ENCODE measurements at places on chromosomes 2 and 18.

DNA sequence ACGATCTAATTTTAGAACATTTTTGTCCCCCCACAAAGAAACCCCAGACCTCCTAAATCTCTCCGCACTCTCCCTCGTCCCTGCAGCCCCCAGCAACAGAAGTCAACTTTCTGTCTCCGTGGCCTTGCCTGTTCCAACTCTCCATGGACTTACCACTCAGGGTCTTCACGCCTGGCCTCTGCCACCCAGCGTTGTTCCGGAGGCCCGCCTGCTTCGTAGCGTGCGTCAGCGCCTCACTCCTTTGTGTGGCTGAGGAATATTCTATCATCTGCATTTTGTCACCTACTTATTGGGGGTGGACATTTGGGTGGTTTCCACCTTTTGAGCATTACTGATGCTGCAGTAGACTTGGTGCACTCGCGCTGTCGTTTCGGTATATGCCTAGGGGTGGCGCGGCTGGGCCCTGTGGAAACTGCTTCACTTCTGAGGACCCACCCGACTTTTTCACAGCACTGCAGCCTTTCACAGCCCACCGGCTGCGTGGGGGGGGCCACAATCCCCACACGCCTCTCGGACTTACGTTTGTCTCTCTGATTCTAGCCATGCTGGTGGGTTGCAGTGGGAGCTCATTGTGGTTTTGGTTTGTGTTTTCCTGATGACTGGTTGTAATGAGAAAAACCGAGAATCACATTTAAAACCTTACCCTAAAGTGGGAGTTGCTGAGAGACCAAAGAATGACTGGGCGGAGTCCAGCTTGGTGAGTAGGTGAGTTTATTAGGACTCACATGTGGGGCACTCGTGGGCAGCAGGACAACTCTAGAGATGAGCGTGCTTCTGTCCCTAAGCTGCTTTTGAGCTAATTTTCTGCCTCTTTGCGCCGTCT lies 1.4 kb upstream of the HSBP1L1 start:
- H3K27ac ChIP-seq = peak overlapping the region; percentile 84
- H3K36me3 ChIP-seq = no peaks in the 10 kb centered on the region
- peak overlapping the region; percentile 52 for H3K4me3 ChIP-seq
- H3K27me3 ChIP-seq = peaks cover 4% of the 10 kb centered on the region

DNA sequence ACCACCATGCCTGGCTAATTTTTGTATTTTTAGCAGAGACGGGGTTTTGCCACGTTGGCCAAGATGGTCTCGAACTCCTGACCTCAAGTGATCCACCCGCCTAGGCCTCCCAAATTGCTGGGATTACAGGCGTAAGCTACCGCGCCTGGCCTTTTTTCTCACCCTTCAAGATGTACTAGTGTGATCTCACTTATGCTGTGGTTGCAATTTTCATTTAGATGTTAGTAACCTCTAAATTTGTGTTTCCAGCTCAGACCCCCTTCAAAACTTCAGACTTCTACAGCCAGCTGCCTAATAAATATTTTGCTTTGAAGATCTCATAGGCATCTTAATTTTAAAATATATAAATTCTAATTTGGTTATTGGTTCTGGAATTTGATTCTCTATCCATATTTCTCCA lies 8.0 kb downstream of the SLC38A11 start:
- no peaks in the 10 kb centered on the region for H3K27me3 ChIP-seq
- peaks cover 24% of the 10 kb centered on the region for H3K4me1 ChIP-seq
- no peak overlapping the region for H3K27ac ChIP-seq

GRCh38 chr18:72742002-72742401 lies 125.8 kb downstream of the NETO1 start:
- DNase-seq = no peak
- H3K4me3 ChIP-seq = no peak overlapping the region
- H3K27ac ChIP-seq = no peak overlapping the region
- peaks cover 1% of the 10 kb centered on the region for H3K36me3 ChIP-seq

DNA sequence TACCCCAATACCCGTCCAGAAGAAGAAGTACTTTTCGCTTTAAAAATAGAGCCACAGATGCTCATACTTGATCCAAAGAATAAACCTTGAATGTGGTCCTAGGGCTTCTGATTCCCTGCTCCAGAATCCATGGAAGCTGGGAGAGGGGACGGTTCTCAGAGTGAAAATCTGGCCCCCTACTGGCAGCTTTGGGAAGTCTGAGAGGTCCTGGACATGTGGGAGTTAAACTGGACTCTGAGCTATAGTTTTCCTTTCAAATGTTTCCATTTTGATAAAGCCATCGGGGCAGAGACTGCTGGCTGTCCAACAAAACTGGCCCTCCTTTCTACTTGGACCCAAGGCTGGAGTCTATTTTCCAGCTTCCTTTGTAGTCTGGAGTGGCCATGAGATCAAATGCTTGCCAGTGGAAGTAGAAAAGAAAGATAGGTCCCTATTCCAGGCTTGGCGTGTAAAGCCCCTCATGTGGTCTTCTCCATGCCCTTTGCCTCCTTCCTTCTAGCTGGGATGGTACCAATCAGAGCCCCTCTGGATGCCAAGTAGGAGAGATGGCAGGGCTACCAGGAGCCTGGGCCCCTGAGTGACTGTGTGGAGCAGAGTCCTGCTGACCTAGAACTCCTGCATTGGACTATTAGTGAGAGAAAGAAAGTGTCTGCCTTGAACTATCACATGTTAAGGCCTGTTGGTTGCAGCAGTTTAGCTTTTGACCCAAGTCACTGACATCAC lies 37.7 kb upstream of the TBC1D8 start:
- H3K4me3 ChIP-seq = no peak overlapping the region
- H3K36me3 ChIP-seq = peaks cover 2% of the 10 kb centered on the region
- H3K4me1 ChIP-seq = peaks cover 5% of the 10 kb centered on the region
- no peak for DNase-seq
- H3K27me3 ChIP-seq = peaks cover 5% of the 10 kb centered on the region
- no peak overlapping the region for H3K27ac ChIP-seq

DNA sequence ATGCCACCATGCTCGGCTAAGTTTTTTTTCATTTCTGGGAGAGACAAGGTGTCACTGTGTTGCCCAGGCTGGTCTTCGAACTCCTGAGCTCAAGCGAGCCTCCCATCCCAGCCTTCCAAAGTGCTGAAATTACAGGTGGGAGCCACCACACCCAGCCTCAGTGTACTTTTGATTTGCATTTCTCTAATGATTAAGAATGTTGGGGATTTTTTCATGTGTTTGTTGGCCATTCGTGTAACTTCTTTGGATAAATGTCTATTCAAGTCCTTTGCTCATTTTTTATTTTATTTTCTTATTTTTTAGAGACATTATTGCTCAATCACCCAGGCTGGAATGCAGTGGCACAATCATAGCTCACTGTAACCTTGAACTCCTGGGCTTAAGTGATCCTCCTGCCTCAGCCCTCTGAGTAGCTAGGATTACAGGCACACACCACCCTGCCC lies 73.1 kb downstream of the TMEM185B start:
- H3K4me3 ChIP-seq = no peak overlapping the region
- no peak overlapping the region for H3K27ac ChIP-seq
- H3K27me3 ChIP-seq = no peaks in the 10 kb centered on the region
- H3K4me1 ChIP-seq = peaks cover 4% of the 10 kb centered on the region
- no peak for DNase-seq

DNA sequence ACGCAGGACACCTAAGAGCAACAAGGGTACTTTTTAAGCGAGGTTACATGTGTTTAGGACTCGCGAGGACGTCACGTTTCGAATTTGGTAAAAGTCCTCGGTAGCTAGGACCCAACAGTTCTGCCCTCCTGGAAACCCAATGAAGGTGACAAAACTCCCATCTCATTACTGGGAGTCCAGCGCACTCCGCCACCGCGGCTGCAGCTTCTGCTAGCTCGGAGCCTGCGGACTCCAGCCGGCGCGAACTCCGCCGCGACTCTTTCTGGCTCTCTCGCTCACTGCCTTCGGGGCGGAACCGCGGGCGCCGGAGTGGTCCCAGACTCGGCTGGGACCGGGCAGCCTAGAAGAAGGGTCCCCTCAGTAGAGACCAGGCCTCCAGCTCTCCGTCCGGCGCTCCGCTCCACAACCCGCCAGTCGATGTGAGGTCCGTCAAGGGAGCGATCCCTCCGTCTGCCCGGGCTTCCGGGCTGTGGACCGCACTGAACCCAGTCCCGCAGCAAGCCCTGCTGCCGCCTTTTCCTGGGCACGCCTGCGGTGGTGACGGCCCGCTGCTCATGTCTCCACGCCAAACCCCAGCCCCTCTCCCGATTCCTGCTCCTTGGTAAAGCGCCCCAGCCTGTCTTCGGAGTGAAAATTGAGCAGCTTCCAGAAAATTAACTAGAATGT lies 3.0 kb upstream of the OSR1 start:
- H3K4me1 ChIP-seq = peaks cover 61% of the 10 kb centered on the region
- DNase-seq = no peak
- H3K4me3 ChIP-seq = peak overlapping the region; percentile 92
- H3K27ac ChIP-seq = peak overlapping the region; percentile 71

DNA sequence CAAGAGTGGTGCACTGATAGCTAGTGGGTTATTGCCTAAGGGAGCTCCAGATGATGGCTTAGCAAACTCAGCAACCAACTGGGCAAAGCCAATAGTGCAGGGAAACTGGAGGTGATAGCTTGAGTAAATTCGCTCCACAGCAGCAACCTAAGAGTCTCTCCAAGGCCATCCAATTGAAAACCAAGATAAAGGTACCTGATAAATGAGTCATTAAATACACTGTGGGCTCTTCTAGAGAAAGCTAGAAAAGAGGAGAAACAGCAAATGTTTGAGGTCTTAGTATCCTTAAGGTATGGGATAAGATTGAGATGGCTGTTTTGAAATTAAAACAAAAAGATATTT lies 197.8 kb upstream of the ERBB4 start:
- H3K4me1 ChIP-seq = no peaks in the 10 kb centered on the region
- H3K4me3 ChIP-seq = no peak overlapping the region
- H3K27ac ChIP-seq = no peak overlapping the region
- no peaks in the 10 kb centered on the region for H3K36me3 ChIP-seq

- H3K4me3 ChIP-seq = no peak overlapping the region
- H3K4me1 ChIP-seq = peaks cover 9% of the 10 kb centered on the region
- H3K27ac ChIP-seq = no peak overlapping the region
Measured at GRCh38 chr2:37361216-37361815, 16.9 kb downstream of the QPCT start.
